ENCODE measurements at places on chromosomes 2 and 18. TPM values are rescaled to one million over a fixed set of nuclear protein-coding genes. Genes with fewer than 3 reads are reported as not detected.

Gene IL36B
- not detected for total RNA-seq

Gene TEKT4
- 0.08 TPM for total RNA-seq

Gene VIL1
- total RNA-seq = not detected

Gene B4GALT6
- 8.6 TPM for total RNA-seq

Gene TMEM17
- 4.3 TPM for total RNA-seq
